ENCODE measurements at places on chromosomes 13 and 19.

GRCh38 chr13:33281951-33282595 is 3.5 kb downstream of the STARD13 start:
- DNase-seq = no peak

DNA sequence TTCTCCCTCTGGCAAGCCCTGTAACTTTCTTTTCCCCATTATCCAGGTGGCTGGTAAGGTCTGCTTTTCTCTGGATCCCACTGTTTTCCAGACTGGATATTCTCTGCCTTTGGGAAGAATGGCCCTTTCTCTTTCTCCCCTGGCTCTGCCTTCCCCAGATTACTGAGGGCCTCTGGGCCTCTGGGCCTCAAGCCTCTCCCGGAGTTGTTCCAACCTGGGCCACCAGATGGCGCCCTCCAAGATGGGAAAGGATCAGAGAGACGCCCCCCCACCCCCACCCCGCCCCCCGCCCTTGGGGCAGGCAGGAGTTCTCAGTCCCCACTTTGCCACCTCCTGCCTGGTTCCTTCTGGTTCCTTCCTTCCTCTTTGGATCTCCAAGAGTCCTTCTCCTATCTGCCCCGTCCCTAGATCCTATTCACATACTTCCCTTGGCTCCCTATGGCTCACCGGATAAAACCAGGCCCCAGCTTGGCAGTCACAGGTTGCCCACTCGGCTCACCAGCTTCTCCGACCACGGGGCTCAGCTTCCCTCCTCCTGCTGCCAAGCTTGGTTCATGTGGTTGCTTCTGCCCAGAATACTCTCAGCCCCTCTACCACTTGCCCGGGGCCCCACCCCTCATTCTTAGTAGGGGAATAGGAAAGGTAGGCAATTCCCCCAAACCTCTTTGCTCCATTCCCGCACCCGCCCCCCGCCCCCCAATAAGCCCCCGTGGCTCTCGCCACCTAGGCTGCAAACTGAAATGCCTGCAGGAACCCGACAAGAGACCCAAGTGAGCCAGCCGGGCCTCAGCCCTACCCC is 13.1 kb downstream of the EPS8L1 start:
- peak; percentile 35 for DNase-seq

DNA sequence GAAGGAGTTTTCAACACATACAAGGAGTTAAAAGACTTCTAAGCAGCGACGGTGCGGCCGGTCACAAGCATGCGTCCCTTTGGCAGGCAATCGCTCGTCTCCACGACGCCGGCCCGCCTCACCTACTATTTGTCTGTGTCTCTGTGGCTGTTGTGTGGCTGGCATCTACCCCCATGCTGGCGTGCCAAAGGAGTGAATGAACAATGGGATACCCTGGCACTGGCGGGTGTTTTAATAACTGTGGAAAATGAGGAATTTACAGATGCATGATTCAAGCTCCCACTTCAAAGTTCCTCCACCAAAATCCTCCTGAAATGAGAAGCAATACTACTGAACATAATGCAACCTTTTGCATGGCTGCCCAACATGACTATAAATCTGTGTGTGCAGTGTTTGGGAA is 176.6 kb downstream of the KLF5 start:
- no peak for DNase-seq

DNA sequence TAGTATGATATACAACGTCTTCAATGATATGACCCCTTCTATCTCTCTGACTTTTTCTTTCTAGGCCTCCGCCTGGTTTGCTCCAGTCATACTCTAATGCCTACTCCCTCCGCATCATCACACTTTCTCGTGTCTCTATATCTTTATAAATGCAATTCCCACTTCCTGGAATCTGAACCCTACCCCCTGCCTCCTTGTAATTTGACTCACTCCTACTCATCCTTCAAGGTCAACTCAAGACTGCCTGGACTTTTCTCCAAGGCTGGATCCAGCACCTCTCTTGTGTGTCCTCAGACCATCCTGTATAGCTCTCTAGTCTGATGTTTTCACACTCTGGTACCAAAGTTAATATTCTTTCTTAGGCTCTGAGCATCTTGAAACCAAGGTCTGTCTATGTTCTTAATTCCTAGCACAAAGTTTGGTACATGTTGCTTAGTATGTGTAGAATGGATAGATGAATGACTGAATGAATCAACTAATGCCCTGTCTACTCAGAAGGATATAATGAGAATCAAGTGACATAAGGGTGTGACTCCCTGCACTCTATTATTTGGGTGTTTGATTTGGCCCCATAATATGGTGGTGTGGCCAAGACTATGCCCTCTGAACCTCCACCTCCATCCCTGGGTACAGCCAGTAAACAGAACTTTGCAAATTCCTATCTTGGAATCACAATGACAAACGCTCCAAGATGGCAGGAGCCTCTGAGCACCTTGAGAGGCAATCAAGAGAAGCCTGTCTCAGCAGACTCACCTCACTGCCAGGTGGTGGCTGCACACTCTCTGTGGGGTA is 74.3 kb upstream of the SERP2 start:
- no peak for DNase-seq

- DNase-seq = no peak
Observed at GRCh38 chr13:30629527-30629926, 11.8 kb downstream of the USPL1 start.

GRCh38 chr13:61670384-61671161 is 254.9 kb upstream of the PCDH20 start:
- no peak for DNase-seq
